Type B pancreatic cell (in vitro differentiated cells): ENCODE measurements at places on chromosomes 13 and 19.

DNA sequence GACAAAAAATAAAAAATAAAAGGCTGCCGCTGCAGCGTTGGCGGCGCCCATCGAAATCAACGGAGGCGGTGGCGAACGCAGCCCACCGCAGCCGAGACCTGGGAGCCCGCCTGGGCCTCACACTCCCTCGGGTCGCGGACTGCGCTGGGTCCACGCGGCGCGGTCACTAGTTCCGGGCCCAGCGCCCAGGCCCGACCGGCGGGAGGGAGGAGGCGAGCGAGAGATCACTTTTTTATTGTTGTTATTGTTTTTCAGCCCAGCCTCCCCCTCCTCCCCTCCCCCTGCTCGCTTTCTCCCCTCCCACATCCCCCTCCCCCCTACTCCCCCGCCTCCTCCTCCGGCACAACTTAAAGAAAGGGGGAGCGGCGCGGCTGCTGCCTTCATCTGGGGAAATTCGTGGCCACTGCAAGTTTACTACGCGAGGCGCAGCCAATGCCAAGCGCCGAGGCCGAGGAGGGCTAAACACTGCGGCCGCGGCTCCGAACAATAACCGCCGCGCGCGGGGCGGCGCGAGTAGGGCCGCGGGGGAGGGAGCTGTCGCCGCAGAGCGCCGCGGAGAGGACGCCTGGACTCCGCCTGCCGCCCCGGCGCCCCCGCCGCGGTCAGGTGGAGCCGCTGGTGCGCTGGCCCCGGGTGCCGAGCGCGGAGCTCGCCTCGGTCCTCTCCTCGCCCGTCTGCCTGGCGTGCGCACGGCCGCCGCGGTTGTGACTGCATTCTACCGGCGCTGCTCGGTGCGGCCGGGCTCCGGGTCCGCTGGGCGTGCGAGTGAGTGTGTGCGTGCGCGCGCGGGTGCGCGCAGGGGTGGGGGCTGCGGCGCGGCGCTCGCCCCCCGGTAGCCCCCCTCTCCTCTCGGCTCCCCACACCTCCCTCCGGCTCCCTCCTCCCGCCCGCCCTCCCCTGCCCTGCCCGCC lies 505 bp upstream of the ZIC2 start:
- DNase-seq, result peak; percentile 84

GRCh38 chr13:45255247-45255987 lies 54.6 kb upstream of the KCTD4 start:
- DNase-seq, result no peak

DNA sequence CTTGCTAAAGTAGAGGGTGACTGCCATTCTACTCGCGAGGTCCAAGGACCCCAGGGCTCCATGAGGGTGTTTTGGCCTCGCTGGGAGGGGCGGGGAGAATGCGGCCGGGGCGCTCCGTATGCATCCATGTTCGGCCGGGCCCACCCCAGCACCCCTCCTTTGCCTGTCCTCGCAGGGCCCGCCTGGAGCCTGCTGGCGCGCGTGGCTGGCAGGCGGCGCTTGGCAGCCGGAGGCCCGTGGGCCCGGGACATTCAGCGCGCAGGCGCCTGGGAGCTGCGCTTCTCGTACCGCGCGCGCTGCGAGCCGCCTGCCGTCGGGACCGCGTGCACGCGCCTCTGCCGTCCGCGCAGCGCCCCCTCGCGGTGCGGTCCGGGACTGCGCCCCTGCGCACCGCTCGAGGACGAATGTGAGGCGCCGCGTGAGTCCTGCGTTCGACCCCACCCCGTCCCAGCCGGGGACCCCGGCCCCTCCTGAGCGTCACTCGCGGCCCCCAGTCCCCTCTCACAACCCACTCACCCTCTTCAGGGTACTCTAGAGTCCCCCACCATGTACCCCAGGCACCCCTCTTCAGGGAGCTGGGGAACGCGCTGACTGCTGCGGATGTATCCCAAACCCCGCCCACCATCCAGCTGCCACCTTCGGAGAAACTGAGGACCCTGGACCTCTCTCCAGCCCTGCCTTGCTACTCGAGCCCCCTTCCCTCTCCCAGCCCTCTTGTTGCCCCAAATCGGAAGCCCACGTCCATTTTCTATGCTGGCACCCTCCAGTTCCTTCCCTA lies 4.1 kb downstream of the DLL3 start:
- DNase-seq, result peak; percentile 80

GRCh38 chr13:112444416-112445399 lies 68.6 kb downstream of the SPACA7 start:
- DNase-seq, result no peak

DNA sequence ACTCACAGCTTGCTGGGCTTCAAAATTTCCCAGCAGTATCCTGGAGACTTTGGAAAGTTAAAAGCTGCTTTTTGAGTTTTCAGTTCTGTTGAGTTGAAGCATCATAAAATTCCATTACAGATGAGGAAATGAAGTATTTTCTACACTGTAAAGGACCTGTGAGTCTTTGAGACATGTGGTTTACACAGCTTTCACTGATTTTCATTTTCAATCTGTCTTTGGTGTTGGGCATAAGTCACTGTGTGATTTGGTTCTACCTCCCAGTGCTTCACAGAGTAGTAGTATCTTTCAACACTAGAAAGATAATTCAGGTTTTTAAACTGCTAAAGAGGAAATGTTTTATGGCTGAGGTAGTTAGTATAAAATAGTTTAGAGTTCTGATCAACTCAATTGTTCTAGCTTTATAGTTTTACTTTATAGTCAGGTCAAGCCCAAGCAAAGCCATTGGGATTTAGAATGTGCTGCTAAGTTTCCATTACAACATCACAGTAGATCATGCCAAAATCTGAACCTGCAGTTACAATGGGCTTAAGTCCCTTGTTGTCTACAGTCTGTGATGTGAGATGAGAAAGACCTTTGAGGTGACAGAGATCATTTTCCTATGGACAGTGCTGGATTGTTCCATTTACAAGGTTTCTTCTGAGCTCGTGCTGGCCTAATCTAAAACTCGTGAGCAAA lies 161.6 kb downstream of the FLT1 start:
- no peak for DNase-seq

GRCh38 chr19:5926641-5927440 lies 12.8 kb downstream of the CAPS start:
- no peak for DNase-seq

GRCh38 chr19:19214159-19214490 lies 2.4 kb downstream of the NCAN start:
- DNase-seq, result no peak

GRCh38 chr19:19489804-19490204 lies 25.5 kb downstream of the TSSK6 start:
- DNase-seq, result no peak

DNA sequence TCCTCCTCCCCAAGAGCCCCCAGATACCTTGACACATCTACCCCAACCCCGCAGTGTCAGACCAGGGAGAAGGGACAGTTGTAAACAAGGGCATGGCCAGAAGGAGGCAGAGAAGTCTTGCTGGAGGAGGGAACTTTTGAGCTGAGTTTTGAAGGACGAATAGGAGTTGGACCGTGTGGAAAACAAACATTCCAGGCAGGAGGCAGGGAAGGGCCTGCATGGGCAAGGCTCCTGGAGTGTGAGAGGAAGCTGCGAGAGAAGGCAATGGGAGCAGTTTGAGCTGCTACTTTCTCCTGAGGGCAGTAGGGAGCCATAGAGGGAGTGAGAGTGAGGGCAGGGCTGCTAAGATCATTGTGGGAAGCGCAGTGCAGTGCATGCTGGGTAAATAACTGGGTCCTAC lies 23.3 kb downstream of the IL12RB1 start:
- no peak for DNase-seq

DNA sequence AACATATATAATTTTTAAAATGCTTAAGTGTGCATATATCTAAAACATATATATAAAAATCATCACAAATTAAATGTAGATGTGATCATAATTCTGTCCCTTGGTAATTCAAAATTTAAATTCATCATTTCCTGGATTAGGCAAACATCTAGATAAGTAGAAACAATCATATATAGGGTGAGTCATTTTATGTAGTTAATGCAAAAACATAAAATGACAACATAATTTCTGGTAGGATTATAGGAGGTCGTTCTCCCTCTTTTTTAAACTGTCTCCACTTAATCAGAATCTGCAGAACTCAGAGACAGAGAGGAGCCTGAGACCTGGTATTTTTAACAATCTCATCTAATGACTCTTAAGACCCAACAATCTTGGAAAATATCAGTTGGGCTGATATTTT lies 333.4 kb downstream of the KCTD12 start:
- DNase-seq, result no peak

DNA sequence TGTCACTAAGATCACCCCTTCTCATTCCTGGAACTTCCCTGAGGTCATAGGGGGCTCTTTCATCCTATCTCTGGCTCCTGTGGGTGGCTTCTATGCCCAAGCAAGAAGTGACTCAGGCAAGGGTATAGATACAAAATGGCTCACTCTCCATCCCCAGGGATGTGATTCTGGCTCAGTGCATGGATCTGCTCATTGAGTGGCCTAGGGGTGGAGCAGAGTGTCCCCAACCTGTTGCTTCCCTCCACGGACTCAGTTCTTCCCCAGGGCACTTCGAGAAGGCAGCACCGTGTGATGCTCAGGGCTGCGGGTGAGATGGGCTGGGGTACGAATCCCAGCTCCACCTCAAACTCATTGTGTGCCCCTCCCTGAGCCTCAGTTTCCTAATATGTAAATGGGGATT lies 136.4 kb downstream of the PTPRS start:
- no peak for DNase-seq

- DNase-seq, result no peak
Measured at GRCh38 chr13:58239774-58240268, 608.3 kb downstream of the PCDH17 start.
